NCI-H526 (cell line): ENCODE measurements at places on chromosomes 6 and 20.
A peak's percentile ranks its signal among the peaks of the same experiment; 100 is the strongest.

DNA sequence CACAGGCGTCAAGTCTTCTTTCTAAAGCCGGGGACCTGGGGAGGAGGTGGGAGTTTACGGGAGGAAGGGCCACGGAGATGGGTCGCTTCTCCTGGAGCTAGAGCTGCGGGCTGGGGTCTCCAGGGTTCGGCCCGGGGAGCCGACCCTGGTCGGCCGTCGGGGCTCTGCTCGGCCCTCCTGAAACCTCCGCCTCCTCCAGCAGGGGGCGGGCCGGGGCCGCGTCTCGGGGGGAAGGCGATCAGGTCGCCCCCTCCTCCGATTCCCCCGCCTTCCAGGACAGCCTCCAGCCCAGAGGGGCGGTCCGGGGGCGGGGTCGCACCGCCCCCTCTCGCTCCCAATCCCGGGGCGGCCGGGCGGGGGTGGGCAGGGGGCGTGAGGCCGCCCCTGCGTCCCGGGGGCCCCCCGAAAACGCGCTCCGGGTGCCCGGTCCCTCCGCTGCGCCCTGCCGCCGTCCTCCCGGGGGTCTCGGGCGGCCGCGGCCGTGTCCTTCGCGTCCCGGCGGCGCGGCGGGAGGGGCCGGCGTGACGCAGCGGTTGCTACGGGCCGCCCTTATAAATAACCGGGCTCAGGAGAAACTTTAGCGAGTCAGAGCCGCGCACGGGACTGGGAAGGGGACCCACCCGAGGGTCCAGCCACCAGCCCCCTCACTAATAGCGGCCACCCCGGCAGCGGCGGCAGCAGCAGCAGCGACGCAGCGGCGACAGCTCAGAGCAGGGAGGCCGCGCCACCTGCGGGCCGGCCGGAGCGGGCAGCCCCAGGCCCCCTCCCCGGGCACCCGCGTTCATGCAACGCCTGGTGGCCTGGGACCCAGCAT, at the start of gene CEBPB:
Gene CEBPB, plus strand, starts transcription at position 580 of the 814 bp plus-strand sequence. Its CDS starts 204 bp downstream, at position 784.
- DNase-seq: peak; percentile 92

GRCh38 chr6:121645100-121645745, 209.8 kb downstream of the GJA1 start:
- no peak for DNase-seq

GRCh38 chr6:168067081-168067759, 11.8 kb downstream of the FRMD1 start:
- no peak for DNase-seq

GRCh38 chr6:24658573-24659560, 7.8 kb downstream of the TDP2 start:
- DNase-seq: no peak

GRCh38 chr6:135932651-135933050, 81.2 kb downstream of the PDE7B start:
- DNase-seq: peak; percentile 15

- DNase-seq: no peak
Observed at GRCh38 chr6:111803804-111804203, 69.4 kb downstream of the FYN start.

- DNase-seq: no peak
Observed at GRCh38 chr6:43949551-43949991, 177.7 kb downstream of the MRPL14 start.

DNA sequence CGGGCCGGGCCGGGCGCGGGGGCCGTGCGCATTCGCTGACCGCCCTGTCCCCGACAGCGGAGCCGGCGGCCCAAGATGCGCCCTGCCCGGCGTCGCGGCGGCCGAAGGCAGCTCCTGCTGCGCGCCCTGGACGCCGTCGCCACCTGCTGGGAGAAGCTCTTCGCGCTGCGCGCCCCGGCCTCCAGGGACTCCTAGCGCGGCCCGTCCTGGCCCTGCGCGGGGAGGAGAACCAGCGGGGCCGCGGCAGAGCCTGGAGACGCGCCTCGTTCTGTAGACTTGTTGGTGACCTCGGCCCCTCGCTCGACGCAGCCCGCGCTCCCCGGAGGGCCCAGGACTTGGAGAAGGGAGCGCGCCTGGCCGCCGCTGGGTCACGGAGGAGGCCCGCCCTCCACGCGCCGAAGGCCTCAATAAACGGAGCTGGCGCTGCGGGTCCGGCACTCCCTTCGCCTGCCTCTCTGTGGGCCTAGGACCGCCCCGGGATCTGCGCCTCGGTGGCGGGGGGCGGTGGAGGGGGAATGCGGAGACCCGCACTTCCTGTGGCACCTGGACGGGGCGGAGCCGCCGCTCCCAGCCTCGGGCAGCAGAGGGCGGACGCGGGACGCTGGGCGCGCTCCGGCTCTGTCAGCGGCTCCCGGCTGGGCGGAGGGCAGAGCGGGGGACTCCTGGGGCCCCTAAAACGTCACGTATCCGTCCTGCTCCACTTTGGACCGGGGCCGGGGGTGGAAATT, 2.7 kb downstream of the C20orf204 start:
- peak; percentile 42 for DNase-seq

- DNase-seq: no peak
Observed at GRCh38 chr20:20295621-20296498, 72.0 kb upstream of the INSM1 start.

DNA sequence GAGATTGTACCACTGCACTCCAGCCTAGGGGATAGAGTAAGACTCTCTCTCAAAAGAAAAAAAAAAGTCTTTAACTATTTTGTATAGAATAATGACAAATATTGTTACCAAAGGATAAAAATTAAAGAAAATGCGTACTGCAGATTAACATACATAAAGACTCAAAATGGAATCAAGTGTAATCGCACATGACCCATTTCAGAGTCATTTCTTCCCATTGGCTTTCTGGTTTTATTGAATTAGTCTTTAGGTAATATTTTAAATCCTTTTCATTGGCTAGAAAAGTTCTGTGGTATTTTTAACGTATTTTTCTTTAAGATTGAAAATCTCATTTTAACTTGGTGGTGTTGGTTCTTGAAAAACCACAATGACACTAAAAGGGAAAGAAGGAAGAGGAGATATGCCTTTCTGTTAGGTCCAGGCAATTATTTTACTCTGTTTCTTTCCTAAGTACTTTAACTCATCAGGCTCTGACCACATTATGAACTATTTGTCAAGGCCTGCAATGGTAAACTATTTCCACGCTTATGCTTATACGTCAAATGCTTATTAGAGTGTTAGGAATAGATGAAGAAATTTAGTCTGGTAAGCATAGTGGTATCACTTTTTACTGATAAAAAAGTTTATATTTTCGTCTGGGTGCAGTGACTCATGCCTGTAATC, 52.3 kb downstream of the PLEKHG1 start:
- DNase-seq: no peak

DNA sequence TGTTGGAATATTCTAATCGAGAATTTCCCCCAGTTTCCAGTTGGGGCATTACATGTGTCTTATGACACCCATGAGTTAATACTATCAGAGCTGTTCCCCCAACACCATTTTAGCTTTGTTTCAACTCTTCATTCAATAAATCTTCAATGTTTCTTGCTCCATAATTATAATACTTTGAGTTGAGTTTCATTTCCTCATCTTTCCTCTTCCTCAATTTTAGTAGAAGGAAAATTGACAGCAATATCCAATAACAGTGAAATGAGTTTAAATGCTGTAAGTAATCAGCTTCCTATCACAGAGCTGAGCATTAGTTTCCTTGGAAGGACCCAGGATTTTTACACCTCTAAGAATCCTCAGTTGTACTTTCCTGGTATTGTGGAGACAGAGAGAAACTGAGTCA, 1.0 kb upstream of the STMND1 start:
- no peak for DNase-seq

DNA sequence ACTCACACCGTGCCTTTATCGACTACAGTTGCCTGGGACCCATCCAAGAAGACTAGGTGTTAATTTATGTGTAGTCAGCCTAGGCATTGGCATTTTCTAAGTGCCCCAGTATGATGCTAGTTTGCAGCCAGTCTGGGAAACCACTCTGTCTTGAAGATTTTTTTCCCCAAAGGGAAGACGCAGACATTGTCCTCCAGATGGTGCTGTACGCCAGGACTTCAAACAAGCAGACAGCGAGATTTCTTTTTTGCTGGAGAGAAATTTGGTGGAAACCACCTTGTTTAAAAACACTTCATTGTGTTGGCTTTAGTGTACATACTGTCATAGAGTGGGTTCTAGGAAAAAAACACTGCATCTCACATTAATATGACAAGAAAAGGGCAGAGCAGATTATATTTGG, 30.0 kb downstream of the ALDH5A1 start:
- peak; percentile 17 for DNase-seq

- DNase-seq: no peak
Observed at GRCh38 chr6:21375151-21376116, 218.1 kb upstream of the SOX4 start.

- no peak for DNase-seq
Observed at GRCh38 chr20:62047666-62048345, 17.9 kb downstream of the TAF4 start.

DNA sequence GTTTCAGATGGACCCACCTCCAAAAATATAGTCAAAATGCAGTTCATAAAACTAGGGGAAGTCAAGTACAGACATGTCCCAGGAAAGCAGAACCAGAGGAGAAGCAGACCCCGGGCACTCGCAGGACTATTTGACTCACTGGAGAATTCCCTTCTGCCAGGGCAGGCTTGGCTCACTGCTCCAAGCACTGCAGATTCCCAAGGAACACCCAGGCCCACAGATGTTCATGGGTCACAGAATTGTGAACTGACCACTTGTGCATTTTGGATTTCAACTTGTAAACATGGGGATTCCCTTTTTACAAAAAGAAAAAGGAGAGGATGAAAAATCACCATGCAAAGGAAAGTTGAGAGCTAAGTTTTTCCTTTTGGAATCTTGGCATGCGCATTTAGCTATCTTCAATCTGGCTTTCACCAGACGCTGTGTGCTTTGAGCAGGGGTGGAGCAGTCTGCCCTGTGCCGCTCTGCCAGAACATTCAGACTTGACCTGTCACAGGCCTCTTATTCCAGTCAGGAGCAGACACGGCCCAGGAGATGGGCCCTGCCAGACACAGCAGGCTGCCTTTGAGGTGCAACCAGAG, 237.5 kb upstream of the TAB2 start:
- no peak for DNase-seq

DNA sequence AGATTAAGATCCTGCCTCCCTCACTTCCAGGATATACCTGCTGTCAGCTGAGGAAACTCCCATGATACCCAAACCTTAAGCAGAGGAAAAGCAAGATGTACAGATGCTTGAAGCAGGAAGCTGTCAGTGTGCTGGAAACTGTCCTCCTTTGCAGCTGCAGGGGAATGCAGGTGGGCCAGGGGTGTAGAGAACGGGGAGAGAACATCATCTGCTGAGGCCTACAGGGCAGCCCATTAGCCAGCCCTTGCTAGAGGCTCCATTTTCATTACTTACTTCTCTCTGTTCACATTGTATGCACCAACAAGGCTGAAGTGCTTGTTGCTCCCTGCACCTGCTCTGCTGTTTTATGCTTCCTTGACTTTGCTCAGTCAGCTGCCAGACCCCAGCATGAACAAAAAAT, 119.1 kb downstream of the PRND start:
- DNase-seq: no peak

DNA sequence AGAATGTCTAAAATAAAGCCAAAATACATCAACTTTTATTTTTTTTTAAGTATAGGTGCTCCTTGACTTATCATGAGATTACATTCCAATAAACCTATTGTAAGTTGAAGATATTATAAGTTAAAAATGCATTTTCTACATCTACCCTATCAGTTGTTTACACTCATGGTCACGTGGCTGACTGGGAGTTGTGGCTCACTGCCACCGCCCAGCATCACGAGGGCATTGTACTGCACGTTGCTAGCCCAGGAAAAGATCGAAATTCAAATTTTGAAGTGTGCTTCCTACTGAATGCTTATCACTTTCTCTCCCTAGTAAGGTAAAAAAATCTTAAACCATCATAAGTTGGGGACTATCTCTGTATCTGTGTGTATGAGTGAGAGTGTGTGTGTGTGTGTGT, 126.6 kb upstream of the RIN2 start:
- DNase-seq: no peak

DNA sequence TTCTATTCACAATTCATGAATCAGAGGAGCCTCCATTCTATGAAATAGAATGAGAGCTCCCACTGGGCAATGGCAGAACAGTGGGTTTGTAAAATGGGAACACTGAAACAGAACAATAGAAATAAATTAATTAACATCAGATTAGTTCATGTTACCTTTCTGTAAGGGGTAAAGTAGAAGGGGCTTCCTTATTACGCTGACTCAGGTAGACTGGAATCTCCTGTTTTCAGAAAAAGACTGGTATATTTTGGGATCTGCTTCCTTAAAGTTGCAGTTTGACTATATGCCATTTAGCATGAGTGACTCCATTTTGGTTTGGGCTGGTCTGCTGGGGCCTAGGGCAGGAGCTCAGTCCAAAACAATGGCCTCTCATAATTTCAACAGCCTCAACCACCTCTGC, 52.8 kb upstream of the ZFAND3 start:
- no peak for DNase-seq

GRCh38 chr20:52945268-52945667, 26.9 kb upstream of the TSHZ2 start:
- DNase-seq: no peak

- DNase-seq: no peak
Observed at GRCh38 chr20:37524859-37525708, 2.6 kb downstream of the BLCAP start.

DNA sequence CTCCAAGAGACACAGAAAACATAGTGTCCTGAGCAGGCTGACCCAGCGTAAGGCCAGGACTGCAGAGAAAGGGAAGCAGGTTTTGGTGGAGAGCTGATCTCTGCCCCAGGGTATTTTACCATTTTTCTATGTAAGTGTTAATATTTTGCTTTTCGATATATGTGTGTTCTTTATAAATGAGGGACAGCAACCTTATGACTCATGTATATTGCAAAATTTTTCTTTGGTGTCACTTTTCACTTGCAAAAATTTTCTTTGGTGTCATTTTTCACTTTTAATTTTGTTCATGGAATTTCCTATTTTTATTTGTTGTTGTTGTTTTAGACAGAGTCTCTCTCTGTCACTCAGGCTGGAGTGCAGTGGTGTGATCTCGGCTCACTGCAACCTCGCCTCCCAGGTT, 34.6 kb upstream of the PXDC1 start:
- no peak for DNase-seq

DNA sequence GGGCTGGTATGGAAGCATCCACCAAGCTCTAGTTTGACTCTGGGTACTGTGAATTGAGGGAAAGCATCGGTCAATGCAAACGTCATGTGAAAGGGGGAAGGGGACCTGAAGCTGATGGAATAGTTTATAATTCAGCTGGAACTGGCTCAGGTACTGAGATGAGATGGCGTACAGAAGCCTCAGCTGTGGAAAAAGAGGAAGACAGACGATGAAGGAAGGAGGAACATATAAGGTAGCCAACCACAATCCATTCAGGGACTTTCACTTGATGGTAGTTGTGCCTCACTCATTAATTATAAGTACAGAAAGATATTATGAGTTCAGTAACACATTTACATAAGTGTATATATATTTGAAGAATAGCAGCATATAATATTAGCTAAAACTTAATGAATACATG, 2.7 kb downstream of the CALHM5 start:
- DNase-seq: no peak

- no peak for DNase-seq
Observed at GRCh38 chr6:113662093-113662665, 195.0 kb upstream of the MARCKS start.

GRCh38 chr20:9496155-9496554, 18.2 kb upstream of the LAMP5 start:
- DNase-seq: no peak

GRCh38 chr20:16744178-16744807, 3.9 kb upstream of the OTOR start:
- no peak for DNase-seq
